Calu3 (cell line): ENCODE measurements at places on chromosomes 12 and 14.

GRCh38 chr12:99948370-99948769 lies 36.4 kb downstream of the ANKS1B start:
- DNase-seq, result no peak

DNA sequence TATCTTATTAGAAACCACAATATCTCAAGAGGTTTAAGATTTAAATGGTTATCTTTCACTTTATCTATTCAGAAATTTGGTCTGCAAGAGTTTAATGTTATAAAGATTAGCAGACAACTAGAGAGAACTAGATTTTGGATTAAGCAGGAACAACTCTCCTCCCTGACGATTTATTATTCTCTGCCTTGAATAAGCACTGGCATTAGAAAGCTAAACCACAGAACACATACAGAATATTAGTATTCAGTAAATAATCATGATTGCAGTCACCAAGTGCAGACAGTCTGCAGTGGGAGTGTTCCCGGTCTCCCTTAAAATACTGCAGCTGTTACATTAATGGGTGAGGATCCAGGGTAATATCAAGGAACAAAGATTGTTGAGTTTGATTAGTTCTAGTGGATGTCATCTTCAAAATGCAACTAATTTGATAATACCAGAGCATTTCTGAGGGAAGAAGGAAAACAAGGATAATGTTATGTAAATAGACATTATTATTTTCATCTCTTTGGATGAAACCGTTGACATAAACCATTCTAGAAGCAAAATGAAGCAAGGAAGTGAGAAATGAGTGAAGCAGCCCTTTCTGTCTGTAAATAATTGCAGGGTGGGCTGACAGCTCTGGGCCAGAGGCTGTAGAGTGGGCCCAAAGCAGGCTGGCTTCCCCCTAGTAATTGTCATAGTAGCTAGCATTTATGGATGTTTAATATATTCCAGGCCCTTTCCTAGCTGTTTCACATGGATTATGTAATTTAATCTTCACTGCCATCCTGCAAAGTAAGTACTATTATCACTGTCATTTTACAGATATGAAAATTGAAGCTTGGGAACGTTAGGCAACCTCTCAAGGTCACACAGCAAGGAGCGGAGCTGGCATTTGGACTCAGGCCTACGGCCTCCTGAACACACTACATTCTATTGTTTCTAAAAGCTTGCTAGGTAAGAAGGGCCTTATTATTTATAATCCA lies 79.4 kb downstream of the DYRK2 start:
- no peak for DNase-seq

DNA sequence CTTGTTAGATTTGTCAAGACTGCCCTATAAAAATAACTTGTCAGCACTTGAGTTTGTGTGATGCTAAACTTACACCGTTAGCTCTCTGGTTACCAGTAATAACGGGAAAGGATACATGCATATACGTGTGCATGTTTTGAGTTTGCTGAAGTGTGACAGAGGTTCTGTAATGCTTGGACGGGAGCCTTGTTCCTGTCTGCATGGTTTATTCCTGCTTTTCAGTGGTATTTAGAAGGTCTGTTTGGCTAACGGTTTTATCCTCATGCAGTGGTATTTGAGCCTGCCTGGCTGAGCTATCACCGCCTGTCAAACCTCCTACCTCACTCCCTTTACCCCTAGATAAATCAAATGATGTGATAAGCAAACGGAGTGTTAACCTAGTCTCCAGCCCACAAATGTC lies 305.6 kb downstream of the GALC start:
- DNase-seq, result no peak

GRCh38 chr12:27733052-27733656 lies 22.5 kb downstream of the MRPS35 start:
- DNase-seq, result peak; percentile 36

DNA sequence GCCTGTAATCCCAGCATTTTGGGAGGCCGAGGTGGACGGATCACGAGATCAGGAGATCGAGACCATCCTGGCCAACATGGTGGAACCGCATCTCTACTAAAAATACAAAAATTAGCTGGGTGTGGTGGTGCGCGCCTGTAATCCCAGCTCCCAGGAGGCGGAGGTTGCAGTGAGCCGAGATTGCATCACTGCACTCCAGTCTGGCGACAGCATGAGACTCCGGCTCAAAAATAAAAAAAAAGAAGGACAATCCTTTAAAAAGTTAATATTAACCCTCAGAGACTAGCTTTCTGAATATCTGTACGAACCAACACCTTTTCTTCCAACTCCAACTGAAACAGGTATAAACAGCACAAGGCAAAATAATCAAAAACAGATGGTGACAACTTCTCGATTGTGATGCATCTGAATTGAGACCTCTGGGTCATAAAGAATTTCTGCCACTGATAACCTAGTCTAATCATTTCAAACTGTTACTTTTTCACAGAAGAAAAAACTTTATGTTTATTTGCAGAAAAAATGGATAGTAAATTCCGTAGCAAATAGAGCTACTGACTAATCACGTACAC lies 27.8 kb downstream of the CLIP1 start:
- no peak for DNase-seq

DNA sequence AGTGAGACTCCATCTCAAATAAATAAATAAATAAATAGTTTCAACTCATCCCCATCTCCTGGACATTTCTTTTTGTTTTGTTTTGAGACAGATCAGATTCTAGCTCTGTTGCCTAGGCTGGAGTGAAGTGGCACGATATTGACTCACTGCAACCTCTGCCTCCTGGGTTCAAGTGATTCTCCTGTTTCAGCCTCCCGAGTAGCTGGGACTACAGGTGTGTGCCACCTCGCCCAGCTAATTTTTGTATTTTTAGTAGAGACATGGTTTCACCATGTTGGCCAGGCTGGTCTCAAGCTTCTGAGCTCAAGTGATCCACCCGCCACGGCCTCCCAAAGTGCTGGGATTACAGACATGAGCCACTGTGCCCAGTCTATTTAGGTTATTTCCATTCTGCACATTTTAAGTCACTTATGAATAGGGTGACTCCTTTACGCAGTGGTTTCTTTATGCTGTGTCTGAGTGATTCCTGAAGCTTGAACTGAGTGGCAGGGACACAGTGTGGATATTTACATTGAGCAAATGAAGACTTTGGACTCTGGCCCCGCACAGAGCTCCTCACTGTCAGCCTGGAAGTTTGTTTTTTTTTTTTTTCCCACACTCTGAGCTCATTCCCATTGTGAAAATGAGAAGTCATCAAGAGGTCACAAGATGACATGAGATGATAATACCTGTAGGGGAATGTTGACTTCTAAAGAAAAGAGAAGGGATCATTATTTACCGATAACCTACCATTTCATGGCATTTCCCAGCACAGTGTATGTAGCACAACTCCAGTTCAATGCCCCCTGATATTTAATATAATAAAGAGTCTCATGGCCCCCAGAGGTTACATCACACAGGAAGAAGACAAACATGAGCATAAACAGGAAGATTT lies 72.6 kb downstream of the TBX3 start:
- DNase-seq, result no peak

- DNase-seq, result no peak
Observed at GRCh38 chr14:55607386-55607785, 27.4 kb downstream of the KTN1 start.

- no peak for DNase-seq
Observed at GRCh38 chr14:89217891-89218290, 199.1 kb downstream of the FOXN3 start.
